ENCODE measurements at places on chromosomes 1 and 21. TPM values are rescaled to one million over a fixed set of nuclear protein-coding genes. Genes with fewer than 3 reads are reported as not detected.

Gene DENND2C
- total RNA-seq = 0.99 TPM

Gene LAD1
- not detected for total RNA-seq

DNA sequence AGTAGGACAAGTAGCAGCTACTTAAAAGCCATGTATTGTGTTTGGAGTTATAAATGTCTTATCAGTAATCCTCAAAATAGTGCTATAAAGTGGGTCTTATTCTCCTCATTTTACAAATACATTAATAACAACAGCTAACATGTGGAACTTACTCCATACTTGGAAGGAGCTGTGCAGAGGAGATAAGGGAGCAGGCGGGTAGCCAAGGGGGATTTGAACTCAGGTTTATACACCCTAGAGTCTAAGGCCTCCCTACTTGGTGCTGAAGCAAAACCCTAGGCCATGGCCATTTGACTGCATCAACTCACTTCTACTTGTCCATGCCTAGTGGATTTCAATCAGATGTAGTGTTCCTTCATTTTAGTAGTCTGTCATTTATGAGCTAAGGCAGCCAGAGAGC, 72.1 kb downstream of the LMO4 start:
- H3K4me1 ChIP-seq = peaks cover 17% of the 10 kb centered on the region
- no peak for DNase-seq
- H3K4me3 ChIP-seq = no peak overlapping the region
- H3K36me3 ChIP-seq = peaks cover 2% of the 10 kb centered on the region
- H3K27me3 ChIP-seq = peaks cover 10% of the 10 kb centered on the region

- no peaks in the 10 kb centered on the region for H3K36me3 ChIP-seq
- no peaks in the 10 kb centered on the region for H3K27me3 ChIP-seq
- H3K27ac ChIP-seq = no peak overlapping the region
- no peaks in the 10 kb centered on the region for H3K4me1 ChIP-seq
These were observed 682.0 kb downstream of the LTN1 start for GRCh38 chr21:28310711-28311110.

DNA sequence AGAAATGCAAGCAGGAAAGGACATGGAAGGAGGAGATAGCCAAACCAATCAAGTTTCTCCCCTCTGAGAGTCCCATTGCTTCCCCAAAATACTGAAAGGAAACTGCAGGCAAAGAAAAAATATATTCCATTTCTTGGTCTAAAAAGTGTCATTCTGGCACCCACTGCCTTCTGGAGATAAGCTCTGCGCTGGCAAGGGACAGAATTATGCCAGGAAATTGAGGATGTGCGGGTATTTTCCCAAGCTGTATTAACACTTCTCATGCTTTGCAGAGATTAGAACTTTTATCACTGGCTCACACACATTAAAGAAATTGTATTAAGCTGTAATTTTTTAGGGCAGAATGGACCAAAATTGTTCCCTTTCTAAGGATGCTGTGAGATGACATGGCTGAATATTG, 381.2 kb upstream of the DUSP10 start:
- H3K27me3 ChIP-seq = peaks cover 6% of the 10 kb centered on the region
- DNase-seq = no peak
- H3K4me1 ChIP-seq = no peaks in the 10 kb centered on the region
- H3K36me3 ChIP-seq = no peaks in the 10 kb centered on the region
- H3K27ac ChIP-seq = no peak overlapping the region

GRCh38 chr1:230067419-230067870, 407 bp downstream of the GALNT2 start:
- peaks cover 5% of the 10 kb centered on the region for H3K36me3 ChIP-seq
- peak; percentile 25 for DNase-seq
- H3K27me3 ChIP-seq = no peaks in the 10 kb centered on the region

- no peak for DNase-seq
- H3K36me3 ChIP-seq = no peaks in the 10 kb centered on the region
- H3K4me3 ChIP-seq = no peak overlapping the region
- H3K27me3 ChIP-seq = peaks cover 1% of the 10 kb centered on the region
- no peaks in the 10 kb centered on the region for H3K4me1 ChIP-seq
These were observed 74.7 kb upstream of the PALMD start for GRCh38 chr1:99571092-99571734.

DNA sequence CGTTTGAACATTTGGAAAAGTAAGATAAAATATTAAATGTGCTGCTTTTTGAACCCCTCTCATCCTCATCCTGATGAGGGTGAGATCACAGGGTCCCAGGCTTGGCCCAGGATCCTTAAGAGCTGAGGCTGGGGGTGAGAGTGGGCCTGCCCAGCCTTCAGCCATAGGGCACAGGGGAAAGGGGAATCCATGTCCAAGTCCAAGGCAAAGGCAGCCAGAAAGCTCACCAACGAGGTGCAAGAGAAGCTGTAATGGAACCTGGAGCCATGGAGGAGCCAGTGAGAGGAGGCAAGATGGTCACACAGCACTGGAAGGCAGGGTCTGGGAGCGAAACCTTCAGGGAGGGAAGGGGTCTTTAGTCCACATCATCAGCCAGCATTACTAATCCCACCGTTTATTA, 191.9 kb downstream of the RRAGC start:
- no peak for DNase-seq
- H3K4me3 ChIP-seq = no peak overlapping the region
- H3K27me3 ChIP-seq = peaks cover 38% of the 10 kb centered on the region

DNA sequence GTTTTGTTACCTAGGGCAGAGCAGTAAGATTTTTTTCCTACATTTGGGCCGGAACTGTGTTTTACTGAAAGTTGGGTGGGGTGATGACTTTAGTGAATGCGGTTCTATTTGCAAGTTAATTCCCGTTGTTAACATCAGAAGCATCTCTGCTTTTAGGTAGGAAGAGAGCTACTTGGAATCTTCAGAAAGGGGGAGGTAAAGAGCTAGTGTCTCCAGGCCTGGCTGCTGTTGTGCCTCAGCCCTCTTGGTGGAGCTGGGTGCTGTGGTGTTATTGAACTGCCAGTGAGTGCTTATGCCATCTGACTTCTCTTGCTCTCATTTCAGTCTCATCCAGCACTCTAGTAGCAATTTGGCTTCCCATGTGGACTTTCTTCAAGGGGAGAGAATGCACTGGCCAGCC, 3.4 kb downstream of the KDM4A start:
- H3K27me3 ChIP-seq = no peaks in the 10 kb centered on the region
- peak overlapping the region; percentile 35 for H3K27ac ChIP-seq
- peaks cover 26% of the 10 kb centered on the region for H3K4me1 ChIP-seq
- H3K4me3 ChIP-seq = no peak overlapping the region

DNA sequence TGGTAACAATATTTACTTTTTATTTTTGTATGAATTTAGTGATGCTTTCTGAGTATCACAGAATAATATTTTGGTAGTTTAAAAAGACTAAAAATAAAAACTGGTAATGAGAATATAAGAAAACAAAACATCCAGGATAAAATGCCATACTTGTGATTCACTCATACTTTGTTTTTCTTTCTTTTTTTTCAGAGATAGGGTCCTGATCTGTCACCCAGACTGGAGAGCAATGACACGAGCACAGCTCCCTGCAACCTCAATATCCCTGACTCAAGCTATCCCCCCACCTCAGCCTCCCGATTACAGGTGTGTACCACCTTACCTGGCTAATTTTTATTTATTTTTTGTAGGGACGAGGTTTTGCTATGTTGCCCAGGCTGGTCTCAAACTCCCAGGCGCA, 64.2 kb upstream of the ADAM30 start:
- H3K4me1 ChIP-seq = peaks cover 4% of the 10 kb centered on the region
- no peak overlapping the region for H3K4me3 ChIP-seq
- peaks cover 5% of the 10 kb centered on the region for H3K36me3 ChIP-seq
- DNase-seq = no peak
- H3K27ac ChIP-seq = no peak overlapping the region

GRCh38 chr1:19359357-19359756, 47.2 kb downstream of the SLC66A1 start:
- H3K36me3 ChIP-seq = peaks cover 15% of the 10 kb centered on the region
- no peaks in the 10 kb centered on the region for H3K27me3 ChIP-seq
- peak overlapping the region; percentile 26 for H3K27ac ChIP-seq
- no peak overlapping the region for H3K4me3 ChIP-seq
- no peak for DNase-seq

Measured in activated CD8-positive, alpha-beta T cell treated with anti-CD3 and anti-CD28 coated beads for 36 hours (primary cell).